ENCODE measurements at places on chromosomes 2 and 18. TPM values are rescaled to one million over a fixed set of nuclear protein-coding genes. Genes with fewer than 3 reads are reported as not detected.

Gene FOXD4L1
- not detected for total RNA-seq

Gene RBFA
- total RNA-seq = 28.2 TPM

DNA sequence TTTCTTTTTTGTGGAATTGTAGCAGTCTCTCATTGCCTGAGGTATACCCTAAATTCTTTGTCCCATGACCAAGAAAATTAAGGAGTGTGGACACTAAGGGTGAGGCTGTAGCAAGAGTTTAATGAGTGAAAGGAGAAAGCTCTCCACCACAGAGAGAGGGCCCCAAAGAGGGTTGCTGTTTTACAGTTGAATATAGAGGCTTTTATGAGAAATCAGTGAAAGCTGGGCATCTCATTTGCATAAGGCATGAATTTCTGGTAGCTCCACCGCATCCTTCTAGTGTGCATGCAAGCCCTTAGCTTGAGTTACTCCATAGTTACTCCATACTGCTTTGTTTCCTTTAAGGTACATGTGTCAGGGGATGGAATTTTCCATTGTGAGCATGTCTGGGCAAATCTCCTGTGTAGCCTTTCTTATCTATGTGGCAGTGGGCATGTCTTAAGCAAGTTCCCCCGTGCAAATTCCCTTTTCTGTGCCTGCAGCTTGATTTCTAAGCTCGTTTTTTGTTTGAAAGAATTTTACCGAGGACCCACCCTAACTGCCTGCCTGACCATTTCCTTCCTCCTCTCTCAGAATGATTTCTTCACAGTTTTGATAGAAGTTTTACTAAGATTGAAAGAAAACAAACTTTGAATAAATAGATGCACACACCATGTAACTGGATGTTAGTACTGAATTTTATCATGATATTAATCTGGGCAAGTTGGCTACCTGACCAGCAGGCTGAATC, 218.9 kb downstream of the PARD3B start:
- DNase-seq = no peak

DNA sequence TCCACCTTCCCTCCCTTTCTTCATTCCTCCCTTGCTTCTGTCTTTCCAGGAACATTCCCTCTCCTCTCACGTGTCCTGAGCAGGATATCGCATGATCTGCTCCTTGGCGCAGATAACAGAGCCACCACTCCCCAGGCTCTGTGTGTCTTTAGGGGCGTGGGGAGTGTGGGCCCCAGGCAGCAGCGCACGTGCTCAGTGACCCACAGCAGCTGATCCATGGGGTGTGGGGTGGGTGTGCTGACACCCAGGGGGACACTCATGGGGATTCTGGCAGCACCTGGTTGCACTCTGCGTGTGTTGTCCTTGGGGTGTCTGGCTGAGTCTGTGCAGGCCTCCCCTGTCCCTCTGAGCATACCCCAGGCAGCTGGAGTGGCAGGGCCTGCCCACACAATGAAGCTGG, 9.9 kb upstream of the FOSL2 start:
- DNase-seq = no peak

DNA sequence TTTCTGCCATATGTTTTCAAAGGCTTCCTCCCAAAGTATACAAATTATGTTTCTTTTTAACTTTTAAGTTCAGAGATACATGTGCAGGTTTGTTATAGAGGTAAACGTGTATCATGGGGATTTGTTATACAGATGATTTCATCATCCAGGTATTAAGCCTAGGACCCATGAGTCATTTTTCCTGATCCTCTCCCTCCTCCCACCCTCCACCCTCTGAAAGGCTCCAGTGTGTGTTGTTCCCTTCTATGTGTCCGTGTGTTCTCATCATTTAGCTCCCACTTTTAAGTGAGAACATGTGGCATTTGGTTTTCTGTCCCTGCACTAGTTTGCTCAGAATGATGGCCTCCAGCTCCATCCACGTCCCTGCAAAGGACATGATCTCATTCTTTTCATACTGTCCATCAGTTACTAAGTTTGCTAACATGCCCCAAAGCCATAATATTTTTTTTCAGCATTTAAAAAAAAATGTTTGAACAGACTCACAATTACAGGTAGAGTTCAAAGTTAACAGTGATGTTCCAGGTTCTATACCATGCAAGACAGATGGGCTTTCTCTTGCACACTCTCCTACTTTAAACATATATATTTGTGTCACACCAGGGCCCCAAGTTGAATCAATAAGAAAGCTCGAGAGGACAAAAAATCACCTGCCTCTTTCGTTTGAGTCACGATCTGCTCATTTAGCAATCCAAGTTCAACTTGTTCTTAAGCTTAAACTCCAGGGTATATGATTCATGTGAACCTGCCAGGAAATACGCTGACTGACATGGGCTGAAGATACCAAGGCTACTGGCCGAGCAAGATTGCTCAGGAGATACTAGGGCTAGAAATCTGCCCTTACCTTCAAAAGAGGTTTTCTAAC, 77.6 kb downstream of the AP1S3 start:
- peak; percentile 57 for DNase-seq

GRCh38 chr2:55087936-55088335, 37.7 kb upstream of the RTN4 start:
- DNase-seq = no peak

DNA sequence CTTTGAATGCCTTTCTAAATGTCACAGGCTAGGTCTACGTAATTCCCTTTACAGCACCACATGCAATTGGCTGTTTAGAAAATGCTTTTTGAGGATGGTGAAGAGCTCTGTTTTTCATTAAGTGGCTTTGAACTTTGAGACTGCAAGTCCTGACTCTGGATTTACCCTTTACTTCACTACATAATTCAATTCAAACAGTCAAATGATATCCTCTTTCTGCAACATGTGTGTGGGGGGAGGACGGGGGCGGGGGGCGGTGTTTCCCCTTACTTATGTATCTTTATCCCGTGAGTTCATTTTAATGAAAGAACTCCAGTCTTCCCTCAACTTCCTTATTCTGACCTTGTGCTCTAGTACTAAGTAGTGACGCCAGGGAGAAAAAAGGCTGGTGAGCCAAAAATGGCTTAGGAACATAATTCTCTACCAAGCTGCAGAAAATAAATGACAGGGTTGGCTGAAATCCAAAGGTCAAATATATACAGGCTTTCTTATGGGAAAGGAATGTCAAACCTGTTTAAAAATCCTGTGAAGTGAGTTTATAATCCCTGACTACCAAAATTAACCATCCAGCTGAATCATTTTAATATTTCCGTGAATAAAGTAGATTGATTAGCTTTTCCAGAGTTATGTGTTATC, 119.6 kb downstream of the SLC8A1 start:
- peak; percentile 29 for DNase-seq

DNA sequence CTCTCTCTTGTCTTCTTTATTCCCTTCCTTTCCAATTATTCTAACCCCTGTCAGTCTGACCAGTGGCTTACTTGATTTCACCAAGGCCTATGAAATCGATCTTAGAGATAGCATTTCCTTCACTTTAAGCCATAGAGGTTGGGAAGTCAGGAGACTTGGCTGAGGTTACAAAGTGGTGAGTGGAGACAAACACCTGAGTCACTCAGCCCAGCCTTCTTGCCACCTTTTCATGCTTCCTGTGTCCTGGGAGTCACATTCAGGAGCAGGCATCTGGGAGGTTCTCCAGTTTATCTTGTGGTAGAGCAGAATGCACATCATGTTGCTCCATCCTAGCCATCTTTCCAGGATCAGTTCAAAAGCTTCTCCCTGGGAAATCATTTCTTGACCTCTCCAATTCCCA, 59.1 kb downstream of the VSNL1 start:
- no peak for DNase-seq

Data from GM23248 (cell line).